NCI-H226 (cell line): ENCODE measurements at places on chromosomes 6 and 20.

DNA sequence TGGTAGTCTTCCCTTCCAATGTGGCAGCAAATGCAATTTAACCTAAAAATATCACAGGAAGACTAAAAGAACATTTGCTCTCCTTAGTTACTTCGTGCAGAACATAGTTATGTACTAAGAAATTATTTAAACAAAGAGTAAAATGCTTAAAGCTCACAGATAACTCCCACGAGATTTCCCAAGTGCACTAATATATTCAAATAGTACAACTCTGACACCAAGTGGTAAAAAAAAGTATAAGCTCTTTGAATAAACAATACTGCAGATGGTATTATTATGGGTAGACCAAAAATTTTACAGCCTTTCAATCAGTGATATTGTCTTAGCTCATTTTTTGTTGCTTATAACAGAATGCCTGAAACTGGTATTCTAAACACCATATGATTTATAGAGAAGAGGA lies 52.8 kb upstream of the FILIP1 start:
- peak; percentile 11 for DNase-seq

- DNase-seq = peak; percentile 72
These were observed 807 bp downstream of the LKAAEAR1 start for GRCh38 chr20:64083378-64083803.

- no peak for DNase-seq
These were observed 36.9 kb upstream of the SYNCRIP start for GRCh38 chr6:85679445-85680123.

- DNase-seq = no peak
These were observed 62.2 kb upstream of the KIF13A start for GRCh38 chr6:18049646-18050045.
